ENCODE measurements at places on chromosomes 12 and 14.

- H3K27ac ChIP-seq, result no peak overlapping the region
- no peaks in the 10 kb centered on the region for H3K27me3 ChIP-seq
- no peak for DNase-seq
- H3K36me3 ChIP-seq, result no peaks in the 10 kb centered on the region
- H3K4me1 ChIP-seq, result peaks cover 4% of the 10 kb centered on the region
Measured at GRCh38 chr12:27711967-27712366, 1.3 kb downstream of the MRPS35 start.

GRCh38 chr12:130617219-130617618, 98.9 kb downstream of the RIMBP2 start:
- no peak overlapping the region for H3K27ac ChIP-seq
- no peak overlapping the region for H3K4me3 ChIP-seq
- DNase-seq, result no peak

GRCh38 chr12:107066691-107067090, 26.7 kb downstream of the CRY1 start:
- no peak overlapping the region for H3K27ac ChIP-seq
- H3K4me3 ChIP-seq, result no peak overlapping the region
- no peak for DNase-seq
- H3K36me3 ChIP-seq, result no peaks in the 10 kb centered on the region

- no peak overlapping the region for H3K27ac ChIP-seq
- peaks cover 8% of the 10 kb centered on the region for H3K4me1 ChIP-seq
- H3K36me3 ChIP-seq, result no peaks in the 10 kb centered on the region
- DNase-seq, result no peak
- H3K27me3 ChIP-seq, result no peaks in the 10 kb centered on the region
Measured at GRCh38 chr12:122141911-122142725, 31.9 kb downstream of the IL31 start.
